CD4-positive, alpha-beta T cell treated with Interleukin-2 at 100 ng/mL for 4 hours (primary cell): ENCODE measurements at places on chromosomes 1 and 21.
A peak's percentile ranks its signal among the peaks of the same experiment; 100 is the strongest.

GRCh38 chr21:44931501-44932407 is 8.1 kb upstream of the SLX9 start:
- DNase-seq: no peak

DNA sequence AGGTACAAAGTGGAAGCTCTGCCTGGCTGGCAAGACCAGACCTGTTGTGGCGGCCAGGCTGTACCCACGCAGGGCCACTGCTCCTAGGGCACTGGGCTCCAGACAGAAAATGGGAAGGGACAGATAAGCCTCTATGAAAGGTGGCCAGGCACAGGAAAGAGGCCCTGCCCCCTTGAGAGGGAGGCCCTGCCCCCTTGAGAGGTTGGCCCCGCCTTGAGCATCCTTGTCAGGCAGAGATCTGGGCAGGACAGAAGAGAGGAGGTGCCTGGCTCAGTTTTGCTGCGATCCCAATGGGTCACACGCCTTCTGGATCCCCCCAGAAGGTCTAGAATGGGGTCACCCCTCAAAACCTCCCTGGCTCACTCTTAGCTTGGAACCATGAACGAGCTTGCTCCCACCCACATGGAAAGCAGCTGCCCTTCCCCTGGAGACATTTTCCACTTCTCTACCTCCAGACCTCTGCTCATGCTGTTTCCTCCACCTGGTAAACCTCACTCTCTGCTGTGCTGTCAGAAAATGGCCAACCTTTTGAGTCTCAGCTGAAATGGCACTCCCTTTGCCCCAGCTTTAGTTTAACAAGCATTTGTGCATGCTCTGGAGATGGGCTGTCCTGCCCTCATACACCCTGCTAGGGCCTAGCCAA is 17.5 kb upstream of the ECE1 start:
- no peak for DNase-seq

GRCh38 chr1:54887665-54888071 is 673 bp upstream of the DHCR24 start:
- DNase-seq: no peak

DNA sequence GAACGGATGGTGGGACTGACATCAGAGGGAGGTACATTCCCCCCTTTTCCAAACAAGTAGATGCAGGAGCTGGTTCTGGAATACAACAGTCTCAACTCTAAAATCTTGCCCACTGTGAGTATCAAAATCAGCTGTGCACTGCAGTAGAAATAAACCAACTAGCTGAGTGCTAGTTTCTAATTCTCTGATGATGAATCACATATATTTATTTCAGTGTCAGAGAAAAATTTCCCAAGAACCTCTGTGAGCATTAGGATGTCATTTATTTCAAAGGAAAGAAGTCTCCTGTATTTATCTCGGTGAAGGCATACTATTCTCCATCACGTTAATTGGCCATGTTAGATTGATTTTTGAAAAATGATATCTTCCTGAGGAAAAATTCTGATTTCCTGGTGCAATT is 67.1 kb downstream of the LHX9 start:
- no peak for DNase-seq

GRCh38 chr1:243848165-243848857 is 1.7 kb downstream of the AKT3 start:
- DNase-seq: peak; percentile 29

GRCh38 chr1:89939693-89940438 is 55.0 kb upstream of the ZNF326 start:
- no peak for DNase-seq

- DNase-seq: peak; percentile 39
Observed at GRCh38 chr21:34946385-34946840, 102.7 kb downstream of the RUNX1 start.

GRCh38 chr1:110309139-110309538 is 30.0 kb upstream of the RBM15 start:
- DNase-seq: no peak

DNA sequence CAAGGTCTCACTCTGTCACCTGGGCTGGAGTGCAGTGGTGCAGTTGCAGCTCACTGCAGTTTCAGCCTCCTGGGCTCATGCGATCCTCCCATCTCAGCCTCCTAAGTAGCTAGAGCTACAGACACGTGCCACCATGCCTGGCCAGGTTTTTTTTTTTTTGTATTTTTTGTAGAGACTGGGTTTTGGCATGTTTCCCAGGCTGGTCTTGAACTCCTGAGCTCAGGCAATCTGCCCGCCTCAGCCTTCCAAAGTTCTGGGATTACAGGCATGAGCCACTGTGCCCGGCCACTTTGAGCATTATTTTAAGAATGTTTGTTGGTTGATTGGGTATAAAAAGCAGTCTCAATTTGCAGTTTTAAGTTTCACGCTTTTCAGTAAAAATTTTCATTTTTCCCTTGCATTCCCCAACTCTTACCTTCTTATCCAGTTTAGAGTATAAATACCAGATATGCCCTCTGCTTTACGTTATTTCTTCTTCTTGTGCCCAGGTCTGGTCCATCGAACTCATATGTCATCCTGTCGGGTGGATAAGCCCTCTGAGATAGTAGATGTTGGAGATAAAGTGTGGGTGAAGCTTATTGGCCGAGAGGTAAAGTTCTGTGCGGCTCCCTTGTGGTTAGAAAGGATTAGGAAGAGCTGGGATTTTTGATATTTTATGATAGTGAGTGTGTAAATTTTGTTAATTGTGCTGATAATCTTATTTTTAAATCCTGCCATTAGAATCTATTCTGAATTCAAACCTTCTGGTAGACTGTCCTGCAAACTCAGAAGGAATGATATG is 36.0 kb downstream of the FABP3 start:
- no peak for DNase-seq

DNA sequence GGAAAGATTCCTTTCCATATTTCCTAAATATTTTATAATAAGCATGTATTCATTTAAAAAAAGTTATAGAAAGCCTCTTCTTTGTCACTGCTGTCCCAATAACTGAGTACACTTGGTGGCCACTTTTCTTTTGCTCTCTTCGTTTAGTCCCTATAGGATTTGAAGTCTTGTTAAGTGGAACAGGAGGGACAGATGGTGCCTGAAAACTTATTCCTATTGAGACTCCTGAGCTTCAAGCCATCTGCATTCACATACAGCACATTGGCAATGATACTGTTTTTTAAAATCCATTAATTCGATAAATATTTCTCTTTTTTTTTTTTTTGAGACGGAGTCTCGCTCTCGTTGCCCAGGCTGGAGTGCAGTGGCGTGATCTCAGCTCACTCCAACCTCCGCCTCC is 2.0 kb upstream of the ZBTB40 start:
- DNase-seq: no peak

GRCh38 chr1:242522996-242523718 is 1.3 kb downstream of the PLD5 start:
- DNase-seq: no peak

GRCh38 chr1:201125019-201125418 is 2.0 kb downstream of the ASCL5 start:
- DNase-seq: no peak

GRCh38 chr1:11204396-11205190 is 15.4 kb downstream of the ANGPTL7 start:
- DNase-seq: no peak

GRCh38 chr1:226568975-226569741 is 20.6 kb downstream of the STUM start:
- no peak for DNase-seq

- DNase-seq: no peak
Observed at GRCh38 chr1:56966698-56966999, 834 bp upstream of the C8B start.

DNA sequence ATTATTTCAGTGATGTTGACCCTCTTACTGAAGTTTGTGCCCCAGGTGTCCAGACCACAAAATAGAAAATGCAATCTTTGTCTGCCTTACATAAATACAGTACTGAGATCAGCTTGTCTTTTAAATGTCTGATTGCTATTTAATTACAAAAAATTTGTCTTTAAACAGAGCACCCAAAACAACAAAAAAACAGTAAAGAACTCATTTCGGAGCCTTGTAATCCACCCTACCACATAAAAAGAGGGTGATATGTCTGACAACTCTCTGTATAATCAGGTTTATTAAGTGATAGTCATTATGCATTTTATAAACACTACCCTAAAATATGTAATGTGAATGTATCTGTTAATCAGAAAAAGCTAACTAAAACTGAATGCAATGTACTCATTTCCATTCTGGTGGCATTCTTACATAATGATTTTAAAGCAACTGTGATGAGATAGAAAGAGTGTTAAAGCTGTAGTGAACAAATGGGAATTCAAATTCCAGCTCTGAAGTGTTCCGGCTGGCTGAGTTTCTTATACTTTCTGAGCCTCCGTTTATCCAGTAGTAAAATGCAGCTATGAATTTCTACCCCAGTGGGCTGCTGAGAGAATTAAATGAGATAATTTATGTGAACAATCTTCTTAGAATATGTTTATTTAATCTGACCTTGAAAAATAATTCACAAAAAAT is 486.6 kb downstream of the USP25 start:
- no peak for DNase-seq

GRCh38 chr1:153547560-153548551 is 1.2 kb downstream of the S100A3 start:
- DNase-seq: no peak

- peak; percentile 71 for DNase-seq
Observed at GRCh38 chr1:235642011-235642942, 7.3 kb downstream of the GNG4 start.

GRCh38 chr1:41268154-41268770 is 26.2 kb upstream of the SCMH1 start:
- DNase-seq: peak; percentile 59

GRCh38 chr1:53379662-53380002 is 51.8 kb upstream of the LRP8 start:
- DNase-seq: no peak

DNA sequence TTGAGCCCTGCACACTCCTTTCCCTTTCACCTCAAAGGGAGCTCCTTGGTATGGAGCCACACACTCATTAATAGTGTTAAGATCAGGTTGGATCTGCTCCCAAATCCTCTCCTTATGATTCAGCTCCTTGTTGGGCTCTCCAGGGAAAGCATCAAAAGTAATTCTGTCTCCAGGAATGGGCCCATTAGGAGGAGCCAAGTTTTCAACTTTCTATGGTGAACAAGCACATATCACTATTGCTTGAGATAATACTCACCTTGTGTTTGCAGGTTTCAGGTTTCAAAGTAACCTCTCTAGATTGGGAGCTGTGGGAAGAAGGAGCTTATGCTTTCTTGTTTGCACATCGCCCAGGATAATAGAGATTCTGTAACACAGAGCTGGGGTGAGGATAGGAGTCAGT is 164.8 kb downstream of the TNFSF18 start:
- DNase-seq: no peak

DNA sequence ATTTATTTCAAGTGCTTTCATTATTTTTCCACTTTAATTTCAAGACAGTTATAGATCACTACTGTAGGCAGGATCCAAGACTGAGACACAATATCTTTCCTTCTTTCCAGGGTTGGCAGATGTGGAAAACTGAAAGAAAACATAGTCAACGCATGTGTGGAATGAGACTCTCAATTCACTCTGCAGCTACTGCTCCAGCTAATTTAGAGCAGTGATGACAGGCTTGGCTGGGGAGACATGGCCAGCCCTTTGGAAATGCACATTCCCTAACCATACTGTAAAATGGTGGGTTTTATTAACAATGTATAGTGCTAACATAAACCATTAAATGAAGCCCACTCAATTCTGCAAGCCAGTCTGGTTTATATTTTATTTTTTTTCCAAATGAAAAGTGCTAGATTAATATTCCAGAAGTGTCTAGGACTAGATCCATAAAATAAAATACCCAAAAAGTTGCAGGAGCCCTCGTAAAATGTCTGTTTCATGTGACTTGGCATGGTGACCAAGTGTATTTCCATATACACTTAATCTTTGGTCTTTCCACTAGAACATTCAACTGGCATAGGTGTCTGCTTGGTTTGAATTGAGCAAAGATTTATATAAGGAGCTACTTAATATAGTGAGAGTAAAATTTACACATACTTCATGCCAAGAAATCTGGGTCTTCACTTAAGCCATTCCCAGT is 32.9 kb downstream of the COL11A1 start:
- no peak for DNase-seq

GRCh38 chr1:21781815-21782348 is 1.1 kb downstream of the USP48 start:
- DNase-seq: no peak

DNA sequence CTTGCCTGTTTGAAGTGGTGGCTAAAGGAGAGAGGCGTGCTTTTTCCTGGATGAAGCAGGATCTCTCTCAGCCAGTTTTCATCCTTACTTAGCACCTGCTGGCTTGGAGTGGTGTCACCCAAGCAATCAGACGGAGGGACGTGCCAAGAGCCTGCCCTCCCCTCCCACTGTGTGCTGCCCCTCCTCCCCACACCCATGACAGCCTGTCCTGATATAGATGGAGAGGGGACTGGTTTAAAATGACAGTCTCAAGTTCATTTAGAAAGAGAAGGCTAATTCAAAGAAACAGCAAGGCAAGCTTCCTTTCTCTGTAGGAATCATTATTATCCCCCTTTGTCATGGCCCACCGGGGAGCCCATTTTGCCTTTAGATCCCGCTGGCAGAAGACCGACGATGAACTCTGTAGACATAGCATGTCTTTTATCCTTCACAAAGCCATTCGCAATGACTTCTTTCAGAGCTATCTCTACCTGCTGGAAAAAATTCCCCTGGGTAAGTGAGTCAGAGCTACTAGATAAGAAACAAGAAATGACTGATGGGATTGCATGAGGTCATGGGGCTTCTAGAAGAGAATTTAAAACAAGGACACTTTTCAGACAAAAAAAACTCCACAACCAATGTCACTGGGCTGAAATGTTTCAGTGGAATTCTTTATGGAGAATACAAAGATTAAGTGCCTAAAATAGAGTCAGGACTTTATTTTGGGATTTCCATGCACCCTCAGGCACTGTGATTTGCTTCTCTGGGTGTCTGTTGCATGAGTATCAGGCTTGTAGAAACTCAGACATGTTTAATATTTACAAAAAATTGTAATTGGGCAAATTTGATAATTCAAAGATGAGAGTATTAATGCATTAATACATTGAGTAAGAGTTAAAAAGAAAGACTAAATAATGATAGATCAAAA is at the start of gene NTMT2:
TSS of gene NTMT2 (plus strand) at position 190 of the 907 bp plus-strand sequence. CDS start at position 339, 149 bp downstream.
- no peak for DNase-seq

- no peak for DNase-seq
Observed at GRCh38 chr21:34336245-34336644, 27.6 kb upstream of the KCNE2 start.

DNA sequence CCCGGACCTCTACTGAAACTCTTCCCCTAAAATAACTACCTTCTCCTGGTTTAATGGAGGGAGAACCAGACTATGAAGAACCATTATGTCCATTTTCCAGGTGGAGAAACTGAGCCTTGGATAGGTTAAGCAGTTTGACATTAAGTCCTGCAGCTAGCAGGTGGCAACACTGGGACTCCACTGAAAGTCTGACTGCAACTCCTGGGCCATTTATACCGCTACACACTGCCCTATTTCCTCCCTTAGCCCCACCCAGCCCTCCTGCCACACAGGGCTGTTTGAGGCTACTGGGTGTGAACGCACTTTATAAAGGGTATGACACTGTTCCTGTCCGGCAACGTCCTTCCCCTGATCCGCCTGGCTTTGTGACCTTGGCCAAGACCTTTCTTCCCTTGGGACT is 511 bp upstream of the INPP5B start:
- DNase-seq: no peak

DNA sequence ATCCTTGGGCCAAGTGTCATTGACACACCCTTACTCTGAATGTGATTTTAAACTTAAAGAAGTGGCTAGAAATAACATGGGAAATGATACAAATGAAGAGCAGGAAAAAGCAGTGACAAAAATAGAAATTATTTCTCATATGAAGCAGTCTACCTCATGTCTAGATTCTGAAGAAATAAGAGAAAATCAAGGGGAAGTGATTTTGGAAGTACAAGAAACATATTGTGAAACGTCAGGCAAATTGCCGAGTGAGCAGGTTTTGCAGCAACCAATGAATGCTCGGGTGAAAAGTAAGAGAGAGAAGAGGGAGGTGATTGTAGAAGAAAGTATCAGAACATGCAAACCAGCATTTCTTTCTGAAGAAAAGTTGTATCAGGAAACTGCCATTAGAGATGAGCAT is 130.7 kb downstream of the MACF1 start:
- DNase-seq: no peak
